Activated CD4-positive, alpha-beta memory T cell treated with anti-CD3 and anti-CD28 coated beads, Interleukin-2, amount 10 ng/mL, durations not matched to agents 7 days and 5 days (primary cell): ENCODE measurements at places on chromosomes 6 and 20. TPM values are rescaled to one million over a fixed set of nuclear protein-coding genes. Genes with fewer than 3 reads are reported as not detected.
A peak's percentile ranks its signal among the peaks of the same experiment; 100 is the strongest.

BTNL2 gene
- total RNA-seq, result not detected

PKIB gene
- 0.86 TPM for total RNA-seq

GPLD1 gene
- 0.18 TPM for total RNA-seq

DNA sequence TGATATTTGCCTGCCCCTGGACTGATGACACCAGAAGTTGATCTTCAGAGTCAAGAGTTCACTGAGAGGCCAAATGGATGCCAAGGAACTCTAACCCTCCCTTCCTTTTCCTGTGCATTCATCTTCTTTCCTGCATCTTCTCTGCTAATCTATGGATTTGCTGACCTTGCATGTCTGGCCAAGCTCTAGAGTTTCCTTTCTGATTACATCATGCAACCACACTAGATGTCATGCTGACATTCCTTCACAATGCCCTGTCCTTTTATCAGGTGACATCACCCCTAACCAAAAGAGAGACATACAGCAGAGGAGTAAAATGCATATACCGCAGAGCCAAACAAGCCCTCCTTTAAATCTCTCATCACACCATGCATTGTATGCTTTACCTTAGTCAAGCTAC is 487.6 kb downstream of the TFAP2A start:
- DNase-seq, result no peak

DNA sequence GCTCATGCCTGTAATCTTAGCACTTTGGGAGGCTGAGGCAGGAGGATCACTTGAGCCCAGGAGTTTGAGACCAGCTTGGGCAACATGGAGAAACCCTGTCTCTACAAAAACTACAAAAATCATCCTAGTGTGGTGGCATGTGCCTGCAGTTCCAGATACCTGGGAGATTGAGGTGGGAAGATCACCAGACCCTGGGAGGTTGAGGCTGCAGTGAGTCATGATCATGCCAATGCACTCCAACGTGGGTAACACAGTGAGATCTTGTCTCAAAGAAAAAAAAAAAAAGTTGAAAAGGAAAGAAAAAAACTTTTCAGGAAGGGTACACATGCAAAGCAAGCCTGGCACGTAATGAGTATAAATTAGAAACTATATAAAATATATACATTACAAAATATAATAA is 65.8 kb upstream of the FBXO30 start:
- DNase-seq, result no peak

GABRR1 gene
- total RNA-seq, result not detected

GJA10 gene
- total RNA-seq, result 3.4 TPM

DNA sequence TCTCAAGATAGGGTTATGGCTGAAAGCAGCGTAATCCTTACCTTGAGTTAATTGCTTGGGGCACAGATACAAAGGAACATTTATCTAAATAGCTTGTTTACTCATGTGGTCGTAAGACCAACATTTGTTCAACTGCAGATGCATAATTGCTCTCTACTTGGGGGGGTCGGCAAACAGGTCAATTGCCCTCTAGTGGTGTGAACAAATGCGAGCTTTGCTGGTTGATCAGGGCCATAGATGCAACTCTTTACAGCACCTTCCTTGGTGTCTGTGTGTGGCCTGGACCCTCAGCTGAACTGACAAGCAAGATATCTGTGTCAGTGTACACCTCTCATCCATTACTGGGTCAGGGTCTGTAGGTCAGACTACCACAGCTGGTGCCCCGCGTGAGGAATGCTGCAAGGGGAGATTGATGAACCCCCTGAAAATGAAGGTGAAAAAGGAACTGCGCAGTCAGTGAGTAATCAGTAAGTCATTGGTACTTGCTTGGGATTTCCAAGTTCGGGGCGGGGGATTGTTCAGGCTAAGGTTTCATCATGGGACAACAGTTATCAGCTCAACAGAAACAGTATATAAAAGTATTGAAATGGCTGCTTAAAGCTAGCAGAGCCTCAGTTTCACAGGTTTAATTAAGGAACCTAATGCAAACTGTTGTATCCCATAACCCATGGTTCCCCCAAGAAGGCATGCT is 24.0 kb downstream of the HLA-DPA1 start:
- DNase-seq, result no peak

DYNLT2 gene
- total RNA-seq, result 2.2 TPM

TCF21 gene
- not detected for total RNA-seq

GRCh38 chr6:21359926-21360325 is 233.6 kb upstream of the SOX4 start:
- DNase-seq, result no peak

DNA sequence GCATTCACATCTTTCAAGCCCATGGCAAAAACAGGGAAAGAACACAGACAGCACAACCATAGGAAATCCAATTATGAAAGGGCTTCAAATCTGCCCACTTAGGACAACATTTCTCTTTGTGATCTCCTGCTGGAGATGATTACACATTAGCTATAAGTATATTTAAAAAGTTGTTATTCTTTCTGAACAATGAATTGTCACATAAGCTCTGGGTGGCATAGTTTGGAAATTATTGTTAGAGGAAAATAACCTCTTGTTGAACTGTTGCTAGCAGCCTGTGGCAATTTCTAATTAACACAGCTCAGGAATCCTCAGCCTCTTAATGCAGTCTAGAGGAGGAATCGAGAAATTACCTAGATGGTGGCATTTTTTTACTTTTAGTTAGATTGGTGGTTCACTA is 54.9 kb downstream of the BCAS1 start:
- DNase-seq, result no peak

GRCh38 chr20:48007351-48007750 is 222.1 kb upstream of the SULF2 start:
- DNase-seq, result no peak

GRCh38 chr6:106677282-106677681 is 47.9 kb downstream of the QRSL1 start:
- DNase-seq, result no peak

GRCh38 chr6:108884211-108885059 is 36.2 kb downstream of the ARMC2 start:
- DNase-seq, result no peak

- peak; percentile 23 for DNase-seq
Observed at GRCh38 chr20:37308086-37309050, 18.9 kb downstream of the MANBAL start.

KHDRBS2 gene
- total RNA-seq, result not detected

GRCh38 chr6:109456710-109457561 is 1.4 kb upstream of the MICAL1 start:
- no peak for DNase-seq

- no peak for DNase-seq
Observed at GRCh38 chr6:164051427-164051826, 636.9 kb downstream of the QKI start.

F13A1 gene
- total RNA-seq, result not detected

GRCh38 chr6:84618046-84618752 is 146.2 kb downstream of the TBX18 start:
- DNase-seq, result no peak
